ENCODE measurements at places on chromosomes 7 and 10.

GRCh38 chr7:10181996-10182395 is 791.7 kb upstream of the PHF14 start:
- no peak for DNase-seq

- DNase-seq: no peak
Measured at GRCh38 chr10:93838278-93838677, 55.5 kb upstream of the SLC35G1 start.

DNA sequence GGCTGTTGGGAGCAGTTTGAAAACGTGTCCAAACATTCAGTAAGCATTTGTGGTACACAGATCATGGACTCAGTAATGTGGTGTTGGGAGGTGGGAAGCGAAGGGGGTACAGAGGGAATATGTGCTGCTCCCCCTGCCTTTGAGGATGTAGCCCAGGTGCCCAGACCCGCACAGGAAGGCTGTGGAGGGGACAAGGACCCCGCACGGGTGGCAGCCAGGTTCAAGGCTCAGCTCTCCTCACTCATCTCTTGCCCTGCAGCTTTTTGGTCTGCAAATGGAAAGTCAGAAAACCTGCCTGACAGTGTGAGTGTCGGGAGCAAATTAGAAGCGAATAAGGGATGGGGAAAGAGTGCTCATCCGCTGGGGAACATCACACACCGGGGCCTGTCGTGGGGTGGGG is 27.3 kb upstream of the EN2 start:
- DNase-seq: no peak

DNA sequence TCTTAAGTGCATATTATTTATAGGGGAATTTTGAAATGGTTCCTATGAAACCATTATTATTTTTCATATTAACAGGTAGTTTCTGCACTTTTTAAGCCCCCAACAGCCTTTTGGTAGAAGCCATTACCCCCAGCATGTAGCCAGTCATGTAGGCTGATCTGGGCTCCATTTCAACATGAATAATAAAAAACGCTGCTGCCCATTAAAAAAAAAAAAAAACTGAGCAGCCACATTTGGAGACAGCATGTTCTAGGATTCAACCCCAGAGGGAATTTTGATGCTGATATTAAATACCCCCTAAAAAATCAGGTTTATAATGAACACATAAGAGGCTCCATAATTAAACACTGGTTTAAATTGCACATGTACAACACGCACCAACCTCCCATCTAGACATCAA is 181.3 kb downstream of the RTKN2 start:
- no peak for DNase-seq

GRCh38 chr10:23696476-23696875 is 257.6 kb downstream of the OTUD1 start:
- DNase-seq: no peak

DNA sequence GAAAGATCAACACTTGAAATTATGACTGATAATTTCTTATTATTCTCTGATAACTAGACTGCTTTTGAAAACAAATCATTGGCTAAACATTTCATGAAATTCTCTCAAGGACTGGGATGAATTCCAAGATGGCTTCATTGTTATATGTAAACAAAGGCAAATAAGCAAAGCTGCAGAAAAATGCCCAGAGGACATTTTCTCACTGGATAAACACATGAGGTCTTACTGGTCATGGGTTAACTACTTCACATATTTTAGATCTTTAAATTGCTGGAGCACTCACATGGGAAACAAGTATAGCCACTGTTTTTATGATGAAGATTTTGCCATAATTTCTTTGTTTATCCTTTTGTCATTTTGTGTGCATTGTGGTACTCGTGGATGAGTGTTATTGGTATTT is 239.1 kb downstream of the PHF14 start:
- DNase-seq: no peak

DNA sequence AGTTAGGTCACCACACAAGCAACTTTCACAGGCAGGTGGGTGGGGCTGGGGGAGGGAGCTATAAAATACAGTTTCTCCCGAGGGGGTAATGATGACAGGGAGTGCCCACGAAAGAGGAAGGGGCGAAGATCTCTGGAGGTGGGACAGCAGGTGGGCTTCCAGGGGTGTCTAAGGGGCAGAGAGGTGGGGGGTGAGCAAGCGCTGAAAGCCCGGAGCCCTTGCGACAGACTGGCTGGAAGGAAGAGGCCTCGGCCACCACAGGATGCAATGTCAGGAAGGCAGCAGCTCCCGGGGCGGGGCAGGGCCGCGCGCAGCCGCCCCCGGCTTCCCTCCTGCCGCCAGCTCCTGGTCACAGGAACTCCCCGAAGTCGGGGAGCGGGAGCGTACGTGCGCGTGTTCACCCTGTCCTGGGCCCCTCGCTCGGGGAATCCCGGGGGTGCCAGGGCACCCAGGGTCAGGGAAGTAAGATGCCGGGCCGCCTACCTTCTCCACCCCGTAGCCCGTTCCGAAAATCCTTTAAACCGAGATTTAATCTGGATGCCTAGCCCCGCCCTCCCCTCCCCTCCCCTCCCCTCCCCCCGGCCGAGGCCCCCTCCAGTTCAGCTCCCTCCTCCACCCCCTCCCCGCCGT is 105.2 kb upstream of the PPIF start:
- peak; percentile 46 for DNase-seq

- no peak for DNase-seq
Measured at GRCh38 chr7:146554556-146554955, 438.0 kb downstream of the CNTNAP2 start.

DNA sequence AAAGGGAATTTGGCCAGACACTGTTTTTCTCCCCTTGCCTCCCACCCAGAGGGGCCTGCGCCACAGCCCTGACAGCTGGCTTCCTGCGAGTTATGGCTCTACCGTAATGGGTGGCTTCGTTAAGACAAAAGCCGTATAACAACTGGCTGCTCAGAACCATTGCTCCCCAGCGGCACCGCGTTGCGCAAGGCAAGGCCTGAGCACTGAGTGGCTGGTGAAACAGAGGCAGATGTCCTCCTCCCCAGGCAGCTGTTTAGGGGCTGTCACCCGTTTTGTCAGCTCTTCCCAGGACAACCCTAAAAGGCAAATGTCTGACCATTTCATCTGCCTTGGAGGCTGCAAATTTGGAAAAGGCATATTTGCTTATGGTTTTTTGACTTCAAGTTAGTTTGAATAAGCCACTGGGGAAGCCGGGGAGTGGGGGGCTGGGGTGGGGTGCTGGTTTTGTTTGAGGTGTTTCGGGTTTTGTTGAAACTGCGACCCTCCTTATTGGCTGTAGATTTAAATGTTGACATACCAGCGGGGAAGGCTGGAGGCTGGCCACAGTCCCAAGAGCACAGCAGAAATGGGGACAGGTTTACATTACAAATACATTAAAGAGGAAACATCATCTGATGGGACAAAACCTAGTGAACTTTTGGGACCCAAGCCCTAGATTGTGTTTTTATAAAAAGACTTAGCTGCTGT is 681 bp upstream of the SPOCK2 start:
- peak; percentile 45 for DNase-seq

DNA sequence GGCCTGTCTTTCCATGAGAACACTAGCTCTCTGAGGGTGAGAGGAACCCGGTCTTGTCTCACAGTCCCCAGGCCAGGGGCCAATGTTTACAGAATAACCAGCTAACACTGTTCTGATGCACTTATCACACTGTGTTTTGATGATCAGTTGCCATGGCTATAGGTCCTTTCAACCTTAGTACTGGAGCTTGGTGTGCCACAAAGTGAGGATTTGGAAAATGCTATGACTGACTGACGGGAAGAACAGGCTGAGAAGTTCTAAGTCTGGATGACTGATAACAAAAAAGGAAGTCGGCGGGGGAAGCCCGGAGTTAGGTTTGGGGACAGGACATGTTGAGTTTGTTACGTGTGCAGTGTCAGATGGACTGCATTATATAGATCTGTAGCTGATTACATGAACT is 141.8 kb downstream of the CTTNBP2 start:
- no peak for DNase-seq

DNA sequence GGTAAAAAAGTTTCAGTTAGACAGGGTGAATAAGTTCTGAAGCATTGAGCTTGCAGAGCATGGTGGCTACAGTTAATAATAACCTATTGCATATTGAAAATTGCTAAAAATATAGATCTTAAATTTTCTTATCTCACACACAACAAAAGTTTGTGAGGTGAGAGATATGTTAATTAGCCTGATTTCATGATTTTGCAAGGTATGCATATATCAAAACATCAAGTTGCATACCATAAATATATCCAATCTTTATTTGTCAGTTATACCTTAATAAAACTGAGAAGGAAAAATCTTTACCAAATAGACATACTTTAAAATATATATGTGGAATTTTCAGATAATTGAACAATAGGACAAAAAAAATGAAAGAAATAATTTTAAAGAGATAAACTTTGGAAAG is 16.6 kb downstream of the TAC1 start:
- DNase-seq: no peak

GRCh38 chr7:141558544-141559183 is 7.5 kb downstream of the AGK start:
- no peak for DNase-seq

DNA sequence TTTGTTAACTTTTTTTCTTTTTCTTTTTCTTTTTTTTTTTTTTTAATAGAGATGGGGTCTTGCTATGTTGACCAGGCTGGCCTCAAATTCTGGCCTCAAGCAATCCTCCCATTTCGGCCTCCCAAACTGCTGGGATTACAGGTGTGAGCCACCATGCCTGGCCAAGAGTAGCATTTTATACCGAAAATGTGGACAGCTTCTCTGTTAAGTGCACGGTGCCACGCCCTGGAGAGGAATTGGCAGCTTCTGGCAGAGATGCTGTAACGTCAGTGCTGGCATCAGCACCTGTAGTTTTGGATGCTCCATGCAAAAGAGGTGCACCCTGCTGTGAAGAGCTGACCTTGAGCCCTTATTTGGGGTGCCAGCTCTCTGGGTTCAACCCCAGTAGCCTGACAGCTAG is 18.2 kb downstream of the IL15RA start:
- DNase-seq: no peak

DNA sequence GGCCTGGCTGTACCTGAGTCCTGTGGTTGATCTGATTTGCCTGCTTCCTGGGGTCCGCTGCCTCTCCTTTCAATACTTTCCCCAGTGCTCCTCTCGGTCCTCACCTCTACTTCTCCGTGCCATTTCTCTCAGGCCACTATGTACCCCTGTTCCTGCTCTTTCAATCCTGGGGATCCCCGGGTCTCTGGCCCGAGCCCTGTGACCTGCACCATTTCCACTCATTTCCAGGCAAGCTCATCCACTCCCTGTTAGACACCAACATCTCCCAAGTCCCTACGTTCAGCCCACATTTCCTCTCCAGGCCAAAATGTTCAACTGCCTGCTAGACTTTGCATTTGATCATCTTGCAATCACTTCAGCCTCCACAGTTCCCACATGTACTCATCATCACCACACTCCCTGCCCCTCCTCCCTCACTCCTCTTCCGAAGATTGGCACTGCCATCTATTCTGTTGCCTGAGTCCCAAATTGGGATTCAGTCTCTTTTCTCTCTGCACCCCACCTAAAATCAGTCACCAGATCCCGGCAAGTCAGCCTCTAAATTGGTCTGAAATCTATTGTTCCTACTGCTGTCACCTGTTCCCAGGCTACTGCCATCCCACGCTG is 34.4 kb upstream of the ZMIZ1 start:
- no peak for DNase-seq

- DNase-seq: no peak
Measured at GRCh38 chr7:108314049-108314448, 142.2 kb downstream of the NRCAM start.

DNA sequence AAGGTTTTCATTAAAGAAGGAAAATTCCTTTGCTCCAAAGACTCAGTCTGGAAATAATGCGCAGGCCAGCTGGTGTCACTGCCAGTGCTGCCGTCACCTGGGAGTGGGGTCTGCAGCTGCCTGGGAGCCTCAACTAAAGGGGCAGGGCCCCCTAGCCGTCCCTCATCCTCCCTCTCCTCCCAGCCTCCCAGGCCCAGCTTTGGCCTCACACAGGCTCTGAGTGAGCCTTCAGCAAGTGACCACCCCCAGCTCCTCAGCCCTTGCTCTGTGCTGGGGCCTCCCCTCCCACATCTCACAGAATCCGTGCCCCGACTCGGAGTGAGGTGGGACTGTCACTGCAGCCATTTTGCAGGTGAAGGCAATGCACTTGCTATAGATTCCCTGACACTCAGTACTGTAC is 11.1 kb upstream of the RET start:
- DNase-seq: no peak

- DNase-seq: no peak
Measured at GRCh38 chr10:81403451-81403850, 471.5 kb upstream of the NRG3 start.

DNA sequence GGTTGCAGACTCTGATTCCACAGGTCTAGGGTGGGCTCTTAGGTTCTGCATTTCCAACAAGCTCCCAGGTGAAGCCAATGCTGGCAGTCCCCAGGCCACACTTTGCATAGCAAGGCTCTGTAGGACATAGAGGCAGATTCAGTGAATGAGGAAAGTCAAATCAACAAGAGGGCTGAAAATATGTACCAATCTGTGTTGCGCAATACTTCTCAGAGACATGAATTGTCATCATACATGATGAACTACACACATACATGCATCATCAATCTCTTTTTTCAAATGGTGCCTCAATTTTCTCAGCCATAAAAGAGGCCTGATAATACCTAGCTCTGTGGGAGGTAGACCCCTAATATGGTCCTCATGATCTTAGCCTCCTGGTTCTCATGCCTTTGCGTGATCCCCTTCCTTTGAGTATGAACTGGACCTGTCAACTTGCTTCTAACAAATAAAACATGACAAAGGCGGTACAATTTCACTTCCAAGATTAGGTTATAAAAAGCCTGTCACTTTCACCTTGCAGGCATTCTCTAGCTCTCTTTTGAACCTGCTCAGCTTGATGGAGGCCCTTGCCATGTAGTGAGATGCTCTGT is 49.0 kb downstream of the PIK3CG start:
- DNase-seq: no peak

- no peak for DNase-seq
Measured at GRCh38 chr7:13560441-13560840, 429.0 kb downstream of the ETV1 start.

- peak; percentile 46 for DNase-seq
Measured at GRCh38 chr10:103481974-103482531, 3.0 kb upstream of the CALHM3 start.

DNA sequence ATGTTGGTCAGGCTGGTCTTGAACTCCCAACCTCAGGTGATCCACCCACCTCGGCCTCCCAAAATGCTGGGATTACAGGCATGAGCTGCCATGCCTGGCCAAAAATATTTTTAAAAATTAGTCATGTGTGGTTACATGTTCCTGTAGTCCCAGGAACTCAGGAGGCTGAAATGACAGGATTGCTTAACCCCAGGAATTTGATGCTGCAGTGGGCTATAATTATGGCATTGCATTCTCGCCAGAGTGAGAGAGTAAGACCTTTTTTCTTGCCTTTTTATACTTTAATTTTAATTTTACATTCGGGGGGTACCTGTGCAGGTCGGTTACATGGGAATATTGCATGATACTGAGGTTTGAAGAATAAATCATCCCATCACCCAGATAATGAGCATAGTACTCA is 86.6 kb upstream of the ZNF92 start:
- no peak for DNase-seq

DNA sequence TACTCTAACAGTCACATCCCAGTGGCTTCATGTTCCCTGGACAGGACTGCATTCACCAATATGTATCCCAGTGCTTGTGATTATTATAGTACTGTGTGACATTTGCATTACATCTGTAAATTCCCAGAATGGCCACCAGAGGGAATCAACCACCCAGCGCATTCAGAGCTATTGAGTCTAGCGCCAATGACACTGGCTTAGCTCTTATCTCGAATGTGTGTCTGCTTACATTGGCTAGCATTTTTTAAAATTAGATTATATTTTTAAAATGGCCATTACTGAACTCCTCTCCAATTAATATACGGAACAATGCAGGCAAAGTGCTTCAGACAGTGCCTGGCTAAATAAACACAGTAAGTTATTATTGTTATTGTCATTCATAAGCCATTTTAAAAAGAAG is 36.3 kb downstream of the TRIL start:
- peak; percentile 60 for DNase-seq

Data from CD4-positive, alpha-beta T cell treated with Interferon alpha-2 for 1 hour (primary cell).